CD8-positive, alpha-beta memory T cell (primary cell): ENCODE measurements at places on chromosomes 1 and 21. TPM values are rescaled to one million over a fixed set of nuclear protein-coding genes. Genes with fewer than 3 reads are reported as not detected.

The RBM15 gene
- 54.0 TPM for total RNA-seq

The LAMC2 gene
- total RNA-seq = not detected

The OR2T29 gene
- total RNA-seq = not detected

The ID3 gene
- 18.4 TPM for total RNA-seq

The SLC9A1 gene
- total RNA-seq = 24.8 TPM

GRCh38 chr1:109158433-109158832, 44.5 kb downstream of the ELAPOR1 start:
- DNase-seq = no peak

- no peak for DNase-seq
Measured at GRCh38 chr1:89837036-89837481, 16.2 kb downstream of the LRRC8D start.
